ENCODE measurements at places on chromosomes 11 and 22.

DNA sequence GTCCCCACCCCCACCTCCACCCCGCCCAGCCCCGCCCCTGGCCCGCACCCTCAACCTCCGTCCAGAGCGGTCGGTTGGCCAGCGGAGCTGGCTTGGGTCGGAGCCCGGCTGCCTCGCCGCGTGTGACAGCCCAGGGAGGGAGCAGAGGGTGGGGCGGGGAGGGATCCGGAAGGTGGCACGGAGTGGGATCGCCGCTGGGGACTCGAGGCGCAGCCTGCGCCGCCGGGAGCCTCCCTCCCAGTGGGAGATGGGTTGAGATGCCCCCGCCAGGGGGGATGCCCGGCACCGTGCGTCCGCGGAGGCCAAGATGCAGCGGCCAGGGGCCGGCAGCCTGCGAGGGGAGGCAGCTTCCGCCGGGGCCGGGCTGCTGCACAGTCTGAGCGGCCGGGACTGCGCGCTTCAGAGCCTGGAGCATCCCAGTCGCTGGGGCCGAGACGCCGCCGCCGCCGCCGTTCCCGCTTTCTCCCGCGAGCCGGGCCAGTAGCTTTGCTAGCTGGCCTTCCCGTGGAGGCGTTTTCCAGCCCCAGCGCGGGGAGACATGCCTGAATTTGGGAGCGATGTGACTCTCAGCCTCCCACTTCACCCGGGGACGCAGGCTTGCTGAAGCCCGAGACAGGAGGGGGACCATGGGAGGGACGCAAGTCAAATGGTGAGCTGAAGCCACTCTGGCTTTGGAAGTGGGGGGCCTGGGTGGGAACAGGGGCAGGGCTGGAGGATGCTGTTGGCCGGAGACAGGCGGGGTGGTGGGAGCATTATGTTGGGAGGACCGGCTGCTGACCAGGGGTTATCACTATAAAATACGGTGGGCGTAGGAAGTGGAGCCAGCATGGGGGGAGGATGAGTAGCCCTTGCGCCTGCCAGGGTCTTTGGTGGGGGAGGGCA is 40.2 kb downstream of the DIXDC1 start:
- DNase-seq = no peak

- DNase-seq = no peak
Observed at GRCh38 chr11:110425751-110426545, 3.8 kb upstream of the FDX1 start.

GRCh38 chr11:127649071-127649470 is 648.5 kb upstream of the KIRREL3 start:
- DNase-seq = no peak

- DNase-seq = no peak
Observed at GRCh38 chr22:45627489-45628233, 44.0 kb upstream of the ATXN10 start.

DNA sequence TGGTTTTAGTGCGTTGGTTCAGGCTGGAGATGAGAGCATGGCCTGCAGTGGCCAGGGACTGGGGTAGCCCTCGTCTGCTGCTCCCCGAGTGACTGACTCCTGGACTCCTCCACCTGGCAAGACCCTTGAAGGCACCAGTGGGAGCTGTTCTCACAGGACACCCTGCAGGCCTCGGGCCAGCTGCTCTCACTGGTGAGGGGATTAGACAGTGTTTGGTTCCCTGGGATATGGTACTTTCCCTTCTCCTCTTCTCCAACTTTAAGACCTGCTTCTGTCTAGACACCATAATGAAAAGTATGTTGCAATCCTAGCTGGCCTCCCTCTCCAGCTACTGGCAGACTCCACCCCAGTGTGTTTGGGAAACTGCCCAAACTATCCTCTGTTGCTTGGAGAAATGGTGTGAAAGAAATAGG is 168.8 kb upstream of the CADM1 start:
- no peak for DNase-seq

GRCh38 chr22:48825802-48826520 is 1001.7 kb downstream of the BRD1 start:
- DNase-seq = no peak

- DNase-seq = no peak
Observed at GRCh38 chr11:122168218-122168617, 52.2 kb upstream of the BLID start.

- DNase-seq = no peak
Observed at GRCh38 chr22:49392841-49393510, 434.7 kb downstream of the BRD1 start.

DNA sequence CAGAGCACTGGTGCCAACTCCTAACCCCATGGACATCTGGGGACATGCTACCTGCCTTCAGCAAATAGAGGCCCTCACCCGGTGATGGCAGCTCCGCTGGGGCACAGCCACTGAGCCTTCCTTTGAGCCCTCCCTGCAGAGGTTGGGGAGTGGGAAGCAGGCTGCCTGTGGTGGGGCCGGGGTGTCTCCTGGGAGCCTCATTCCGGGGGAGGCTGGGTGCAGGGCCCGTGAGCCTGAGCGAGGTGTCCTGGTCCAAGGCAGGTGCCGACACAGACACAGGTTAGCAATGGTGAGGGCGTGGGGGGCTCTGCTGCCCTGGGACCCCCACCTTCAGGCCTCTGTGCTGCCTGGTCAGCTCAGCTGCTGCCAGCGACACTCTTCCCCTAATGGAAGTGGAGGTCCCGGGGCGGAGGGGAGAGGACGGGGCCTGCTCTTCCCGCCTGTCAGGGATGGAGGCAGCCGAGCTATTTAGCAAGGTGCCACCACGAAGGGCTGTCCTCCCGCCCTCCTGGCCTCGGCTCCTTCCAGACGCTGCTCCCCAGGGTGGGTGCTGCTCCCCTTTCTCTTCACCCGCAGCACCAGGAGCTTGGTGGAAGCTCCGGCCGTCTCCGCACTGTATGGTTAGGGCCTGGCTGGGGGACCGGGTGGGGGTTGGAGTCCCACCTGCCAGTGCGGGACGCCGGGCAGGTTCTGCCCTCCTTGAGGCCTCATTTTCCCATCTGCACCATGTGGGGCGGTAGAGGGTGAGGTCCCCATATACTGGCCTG is 11.2 kb downstream of the TSPAN4 start:
- no peak for DNase-seq

GRCh38 chr11:36373016-36374010 is 77.2 kb downstream of the PRR5L start:
- no peak for DNase-seq

GRCh38 chr11:61152816-61153592 is 8.2 kb downstream of the VPS37C start:
- no peak for DNase-seq
